ENCODE measurements at places on chromosomes 2 and 18. TPM values are rescaled to one million over a fixed set of nuclear protein-coding genes. Genes with fewer than 3 reads are reported as not detected.

CYTIP gene
- total RNA-seq = 0.27 TPM

CSRNP3 gene
- 98.3 TPM for total RNA-seq

DPYSL5 gene
- 90.2 TPM for total RNA-seq

ANKRD62 gene
- 0.18 TPM for total RNA-seq

GNLY gene
- total RNA-seq = not detected

ONECUT2 gene
- total RNA-seq = 9.9 TPM

MC4R gene
- total RNA-seq = 0.54 TPM

SERPINB12 gene
- not detected for total RNA-seq

ARID5A gene
- 2.6 TPM for total RNA-seq

TUBA3E gene
- total RNA-seq = not detected

SMYD1 gene
- total RNA-seq = 0.09 TPM

CCDC68 gene
- total RNA-seq = 0.82 TPM

FEV gene
- not detected for total RNA-seq

MOGAT1 gene
- not detected for total RNA-seq

TXNDC2 gene
- total RNA-seq = not detected

NOSTRIN gene
- 8.7 TPM for total RNA-seq

CYP1B1 gene
- 23.7 TPM for total RNA-seq

SCYGR4 gene
- not detected for total RNA-seq

CHST10 gene
- 26.9 TPM for total RNA-seq

DYNAP gene
- not detected for total RNA-seq

ERMN gene
- 0.27 TPM for total RNA-seq

GAREM2 gene
- total RNA-seq = 11.0 TPM

PMAIP1 gene
- total RNA-seq = 2.4 TPM

ARHGAP25 gene
- total RNA-seq = 0.82 TPM

SULT1C2 gene
- total RNA-seq = 0.73 TPM

GALNT13 gene
- 14.2 TPM for total RNA-seq

MSH2 gene
- 74.9 TPM for total RNA-seq

KCNE4 gene
- 1.5 TPM for total RNA-seq

SERPINB3 gene
- total RNA-seq = not detected

AQP12A gene
- not detected for total RNA-seq

ZNF521 gene
- 130 TPM for total RNA-seq

UBE2F gene
- total RNA-seq = 24.6 TPM

FAM161A gene
- total RNA-seq = 16.4 TPM

MXD1 gene
- total RNA-seq = 11.2 TPM

DIPK1C gene
- total RNA-seq = 4.9 TPM

VWA3B gene
- 0.73 TPM for total RNA-seq

BIRC6 gene
- total RNA-seq = 288 TPM

MYL12A gene
- 54.7 TPM for total RNA-seq

FANCL gene
- 54.6 TPM for total RNA-seq

FKBP1B gene
- 25.1 TPM for total RNA-seq

EGR4 gene
- total RNA-seq = 0.09 TPM

HES6 gene
- 45.3 TPM for total RNA-seq

EPAS1 gene
- 13.0 TPM for total RNA-seq

AP1S3 gene
- 26.6 TPM for total RNA-seq

APOB gene
- total RNA-seq = 1.1 TPM

DLX1 gene
- not detected for total RNA-seq

SIX3 gene
- total RNA-seq = not detected

Data from cerebellum (tissue), 4 donors.